ENCODE measurements at places on chromosomes 13 and 19.

DNA sequence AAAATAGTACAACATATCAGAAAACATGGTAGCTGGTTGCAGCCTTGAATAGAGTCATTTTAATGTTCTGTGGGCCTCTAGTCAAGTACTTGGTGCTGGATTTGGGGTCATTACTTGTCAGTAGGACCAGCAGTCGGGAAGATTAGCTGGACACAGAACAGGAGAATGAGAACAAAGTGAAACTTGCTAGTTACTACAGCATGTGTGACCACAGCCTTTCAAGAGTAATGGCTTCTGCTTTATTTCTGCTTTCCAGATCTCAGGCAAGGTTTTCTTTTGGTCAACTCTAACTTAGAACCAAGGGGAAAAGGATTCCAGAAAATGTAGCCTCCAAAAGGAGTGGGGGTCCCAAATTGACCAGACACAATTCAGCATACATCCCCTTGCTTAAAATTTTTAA, 17.1 kb upstream of the VWA8 start:
- no peak for DNase-seq

DNA sequence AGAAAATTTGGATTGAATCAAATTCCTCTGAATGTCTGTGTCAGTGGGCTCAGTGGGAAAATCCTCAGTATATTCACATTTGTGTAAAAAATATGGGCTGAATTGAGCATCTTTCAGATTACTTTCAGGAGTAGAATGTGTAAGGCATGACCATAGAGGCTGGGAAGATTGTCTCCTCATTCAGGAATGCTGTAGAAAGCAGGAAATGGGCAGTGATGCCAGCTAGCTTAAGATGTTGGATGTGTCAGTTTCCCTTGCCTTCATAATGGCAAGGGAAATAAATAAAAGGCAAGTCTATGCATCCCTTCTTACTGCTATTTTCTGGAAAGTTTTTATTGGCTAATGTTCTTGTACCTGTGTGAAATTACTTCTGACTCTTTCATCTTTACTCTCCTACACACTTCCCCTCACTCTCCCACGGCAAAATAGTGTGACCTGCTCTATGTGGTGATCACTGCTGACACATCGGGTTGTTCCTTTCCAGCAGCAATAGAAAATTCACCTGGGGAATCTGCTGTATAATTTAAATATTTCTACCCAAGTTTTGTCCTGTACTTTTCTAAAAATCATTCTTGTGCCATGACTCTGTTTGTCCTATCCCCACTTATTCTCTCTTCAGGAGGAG, 103.2 kb downstream of the LMO7 start:
- DNase-seq, result no peak

GRCh38 chr13:65095161-65096082, 2134.7 kb downstream of the PCDH9 start:
- no peak for DNase-seq

DNA sequence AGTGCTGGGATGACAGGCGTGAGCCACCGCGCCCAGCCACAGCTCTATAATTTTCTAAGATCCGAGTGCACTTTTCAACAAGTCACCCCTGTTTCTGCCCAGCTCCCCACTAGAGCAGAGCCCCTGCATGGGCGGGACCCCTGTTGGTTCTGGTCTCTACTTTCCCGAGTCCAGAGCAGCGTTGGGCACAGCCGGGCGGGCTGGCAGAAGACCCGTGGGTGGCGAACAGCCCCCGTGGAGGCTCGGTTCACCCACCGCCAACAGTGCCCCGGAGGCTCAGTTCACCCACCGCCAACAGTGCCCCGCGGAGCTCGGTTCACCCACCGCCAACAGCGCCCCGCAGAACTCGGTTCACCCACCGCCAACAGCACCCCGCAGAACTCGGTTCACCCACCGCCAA, 40.8 kb downstream of the ADPRHL1 start:
- no peak for DNase-seq

- no peak for DNase-seq
Measured at GRCh38 chr19:50300051-50300450, 29.1 kb downstream of the KCNC3 start.

GRCh38 chr13:97226013-97226412, 3.9 kb downstream of the MBNL2 start:
- DNase-seq, result no peak

All from naive thymus-derived CD4-positive, alpha-beta T cell (primary cell).